Activated T-cell treated with anti-CD3 and anti-CD28 coated beads, Interleukin-2, amount 50 U/mL, for 48 hours (primary cell): ENCODE measurements at places on chromosomes 16 and 17.

DNA sequence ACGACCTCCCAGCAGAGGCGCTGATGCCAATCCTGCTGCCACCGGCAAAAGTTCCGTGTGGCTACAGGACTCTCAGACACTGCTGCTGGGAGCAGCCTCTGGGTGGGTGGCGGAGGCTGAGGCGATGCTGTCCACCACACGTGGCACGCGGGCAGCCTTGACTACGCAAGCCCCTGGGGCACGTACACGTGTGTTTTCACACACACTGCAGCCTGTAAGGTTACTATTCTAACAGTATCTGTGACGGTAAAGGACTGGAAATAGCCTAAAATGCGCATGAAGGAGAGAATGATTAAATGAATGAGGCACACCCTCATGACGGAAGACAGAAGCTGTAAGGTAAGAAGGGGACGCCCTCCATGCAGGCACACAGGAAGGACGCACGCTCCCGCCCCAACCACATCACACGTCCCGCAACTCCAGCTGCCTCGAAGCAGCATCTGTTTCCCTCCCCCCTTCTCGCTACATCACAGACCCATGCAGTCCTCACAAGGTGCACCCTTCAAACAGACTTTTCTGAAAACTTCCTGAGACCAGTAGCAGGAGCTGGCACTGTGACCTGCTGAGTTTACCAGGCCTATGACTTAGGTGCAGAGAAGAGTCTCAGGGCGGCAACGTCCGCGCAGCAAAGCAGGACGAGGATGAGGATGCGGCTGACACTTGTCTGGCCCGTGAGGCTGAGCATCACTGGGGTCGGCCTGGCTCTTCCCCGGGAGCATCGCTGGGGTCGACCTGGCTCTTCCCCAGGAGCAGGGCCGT is 28.7 kb upstream of the FASN start:
- peak; percentile 70 for DNase-seq

GRCh38 chr16:50848755-50849514 is 107.0 kb downstream of the CYLD start:
- DNase-seq, result no peak

DNA sequence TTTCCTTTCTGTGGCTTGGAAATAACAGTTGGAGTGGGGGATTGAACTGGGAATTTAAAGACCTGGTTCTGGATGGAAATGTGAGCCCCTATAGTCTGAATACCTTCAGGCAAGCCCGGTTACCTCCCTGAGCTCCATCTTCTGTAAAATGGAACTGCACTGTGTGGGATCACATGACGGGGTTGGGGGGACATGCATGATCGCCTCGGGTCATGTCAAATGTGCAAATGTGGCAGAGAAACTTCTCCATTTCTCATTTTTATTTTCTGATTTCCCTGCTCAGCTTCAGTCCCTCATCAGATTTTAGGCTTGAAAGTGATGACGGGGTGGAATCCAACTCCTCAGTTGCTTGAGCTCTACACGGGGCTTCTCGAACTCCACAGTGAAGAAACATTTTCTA is 1.5 kb downstream of the MT1B start:
- DNase-seq, result no peak

DNA sequence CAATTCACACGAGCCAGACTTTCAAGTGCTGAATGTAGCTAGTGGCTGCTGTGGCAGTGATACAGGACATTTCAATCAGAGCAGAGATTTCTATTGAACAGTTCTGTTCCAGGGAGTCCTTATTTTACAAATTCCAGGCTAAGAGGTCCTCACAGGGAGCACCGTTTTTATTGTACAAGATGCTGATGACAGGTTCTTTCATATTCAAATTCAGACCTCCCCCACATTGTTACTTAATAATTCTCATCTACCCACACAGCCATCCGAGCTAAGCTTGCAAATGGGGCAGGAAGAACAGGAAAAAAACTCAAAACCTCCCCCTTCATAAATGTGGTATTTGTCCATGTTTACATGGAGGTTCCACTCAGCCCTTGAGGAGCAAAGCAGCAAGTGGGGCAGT is 9.8 kb downstream of the GABARAPL2 start:
- DNase-seq, result no peak

DNA sequence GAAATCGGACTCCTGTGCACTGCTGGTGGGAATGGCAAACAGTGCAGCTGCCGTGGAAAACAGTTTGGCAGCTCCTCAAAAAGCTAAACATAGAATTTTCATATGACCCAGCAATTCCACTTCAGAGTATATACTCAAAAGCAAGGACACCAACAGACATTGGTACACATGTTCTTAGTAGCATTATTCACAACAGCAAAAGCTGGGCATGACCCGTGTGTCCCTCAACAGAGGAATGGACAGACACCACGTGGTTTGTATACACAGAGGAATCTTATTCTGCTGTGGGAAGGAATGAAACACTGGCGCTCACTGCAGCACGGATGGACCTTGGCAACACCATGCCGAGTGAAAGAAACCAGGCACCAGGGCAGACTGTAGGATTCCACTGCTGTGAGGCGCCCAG is 16.0 kb downstream of the NPTX1 start:
- no peak for DNase-seq
